Panc1 (cell line): ENCODE measurements at places on chromosomes 7 and 10. TPM values are rescaled to one million over a fixed set of nuclear protein-coding genes. Genes with fewer than 3 reads are reported as not detected.

- no peak for DNase-seq
Observed at GRCh38 chr7:140667476-140667875, 5.3 kb upstream of the ADCK2 start.

DNA sequence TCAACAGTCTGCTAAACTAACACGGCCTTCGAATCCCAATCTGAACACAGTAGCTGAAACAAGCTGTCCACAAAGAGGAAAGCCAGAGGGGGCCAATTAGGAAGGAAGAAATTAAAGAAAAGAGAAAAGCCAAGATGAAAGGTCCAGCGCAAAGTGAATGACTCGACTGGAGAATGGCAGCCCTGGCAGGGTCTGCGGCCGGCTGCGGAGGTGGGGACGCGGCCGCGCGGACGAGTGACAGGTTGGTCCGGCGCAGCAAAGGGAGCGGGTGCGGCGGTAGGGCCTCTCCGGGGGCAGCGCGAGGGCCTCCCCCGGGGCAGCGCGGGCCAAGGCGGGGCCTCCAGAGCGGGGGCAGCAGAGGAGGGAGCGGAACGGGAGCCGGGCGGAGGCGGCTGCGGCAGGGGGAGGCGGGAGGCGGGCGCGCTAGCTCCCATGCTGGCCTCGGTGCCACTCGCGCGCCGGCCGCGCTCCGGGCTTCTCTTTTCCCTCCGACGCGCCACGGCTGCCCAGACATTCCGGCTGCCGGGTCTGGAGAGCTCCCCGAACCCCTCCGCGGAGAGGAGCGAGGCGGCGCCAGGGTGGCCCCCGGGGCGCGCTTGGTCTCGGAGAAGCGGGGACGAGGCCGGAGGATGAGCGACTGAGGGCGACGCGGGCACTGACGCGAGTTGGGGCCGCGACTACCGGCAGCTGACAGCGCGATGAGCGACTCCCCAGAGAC lies at the start of gene VWC2:
VWC2 (plus strand) TSS at position 421 of the 718 bp plus-strand sequence. CDS start 1,798 bp downstream, outside the sequence.
- DNase-seq: no peak

DNA sequence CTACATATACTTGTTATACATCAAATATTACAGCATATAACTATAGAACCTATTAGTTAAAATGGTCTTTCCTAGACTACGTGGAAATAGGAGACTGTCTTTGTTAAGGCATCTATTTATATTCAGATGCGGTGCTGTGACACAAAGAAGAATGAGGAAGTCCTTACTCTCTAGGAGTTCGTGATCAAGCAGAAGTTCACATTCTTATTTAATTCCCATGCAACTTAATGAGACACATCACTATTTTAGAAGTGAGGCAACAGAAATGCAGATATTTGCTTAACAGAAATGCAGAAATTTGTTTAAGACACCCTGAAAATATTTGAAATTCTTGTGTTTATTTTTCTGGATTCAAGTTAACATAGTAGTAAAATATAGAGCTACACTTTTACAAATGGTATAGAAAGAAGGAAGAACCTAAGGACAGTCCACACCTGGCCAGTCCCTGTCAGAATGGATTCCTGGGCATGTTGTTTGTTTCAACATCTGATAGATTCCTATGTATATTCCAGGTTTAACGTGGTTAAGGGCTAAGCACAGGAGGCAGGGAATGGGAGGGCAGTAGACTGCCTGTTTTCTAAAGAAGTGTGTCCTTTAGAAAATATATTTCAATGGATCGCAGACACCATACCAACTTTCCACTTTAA lies 70.6 kb upstream of the NXPH1 start:
- no peak for DNase-seq

- DNase-seq: no peak
Observed at GRCh38 chr10:103765981-103766380, 89.4 kb downstream of the SH3PXD2A start.

- no peak for DNase-seq
Observed at GRCh38 chr7:129778770-129779601, 167.5 kb downstream of the NRF1 start.

- DNase-seq: no peak
Observed at GRCh38 chr10:36412942-36413341, 712.5 kb upstream of the ANKRD30A start.

- DNase-seq: no peak
Observed at GRCh38 chr7:114825423-114825951, 96.4 kb upstream of the MDFIC start.

GRCh38 chr10:133422223-133422806 lies 2.1 kb downstream of the SPRN start:
- DNase-seq: no peak

GRCh38 chr7:92916770-92917224 lies 80.4 kb upstream of the CDK6 start:
- DNase-seq: no peak

DNA sequence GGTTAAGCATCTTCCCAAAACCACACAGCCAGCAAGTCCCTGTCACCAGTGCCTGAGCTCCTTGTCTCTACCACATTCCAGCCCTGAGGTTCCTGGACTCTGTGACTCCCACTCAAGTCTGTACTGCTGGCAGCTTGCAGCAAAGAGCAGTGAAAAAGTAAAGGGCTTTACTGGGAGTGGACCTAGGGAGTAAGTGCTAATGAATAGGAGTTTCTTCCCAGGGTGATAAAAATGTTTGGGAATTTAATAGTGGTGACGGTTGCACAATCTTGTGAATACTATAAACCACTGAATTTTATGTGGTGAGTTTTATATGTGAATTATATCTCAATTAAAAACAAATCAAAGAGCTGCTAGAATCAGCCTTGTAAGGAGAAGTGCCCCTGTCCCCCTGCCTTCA lies 22.6 kb downstream of the HSPA12A start:
- DNase-seq: no peak

DNA sequence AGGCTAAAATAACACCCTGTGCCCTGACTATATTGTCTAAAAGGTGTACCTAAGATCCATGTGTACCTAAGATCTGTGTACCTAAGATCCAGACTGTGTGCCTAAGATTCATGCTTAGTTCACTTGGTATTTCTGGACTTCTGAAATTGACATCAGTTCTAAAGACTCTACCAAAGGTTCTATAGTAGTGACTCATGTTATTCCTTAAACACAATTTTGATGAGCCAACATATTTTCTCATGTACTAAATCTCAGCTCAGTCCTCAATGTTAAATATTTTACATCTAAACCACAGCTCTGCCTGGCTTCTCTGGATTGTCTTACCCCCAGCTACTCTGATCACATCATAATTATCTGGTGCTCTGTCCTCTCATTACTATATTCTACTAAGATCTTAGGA lies 802.3 kb upstream of the SORCS1 start:
- no peak for DNase-seq

- DNase-seq: no peak
Observed at GRCh38 chr10:317271-317769, 182.1 kb downstream of the ZMYND11 start.

DNA sequence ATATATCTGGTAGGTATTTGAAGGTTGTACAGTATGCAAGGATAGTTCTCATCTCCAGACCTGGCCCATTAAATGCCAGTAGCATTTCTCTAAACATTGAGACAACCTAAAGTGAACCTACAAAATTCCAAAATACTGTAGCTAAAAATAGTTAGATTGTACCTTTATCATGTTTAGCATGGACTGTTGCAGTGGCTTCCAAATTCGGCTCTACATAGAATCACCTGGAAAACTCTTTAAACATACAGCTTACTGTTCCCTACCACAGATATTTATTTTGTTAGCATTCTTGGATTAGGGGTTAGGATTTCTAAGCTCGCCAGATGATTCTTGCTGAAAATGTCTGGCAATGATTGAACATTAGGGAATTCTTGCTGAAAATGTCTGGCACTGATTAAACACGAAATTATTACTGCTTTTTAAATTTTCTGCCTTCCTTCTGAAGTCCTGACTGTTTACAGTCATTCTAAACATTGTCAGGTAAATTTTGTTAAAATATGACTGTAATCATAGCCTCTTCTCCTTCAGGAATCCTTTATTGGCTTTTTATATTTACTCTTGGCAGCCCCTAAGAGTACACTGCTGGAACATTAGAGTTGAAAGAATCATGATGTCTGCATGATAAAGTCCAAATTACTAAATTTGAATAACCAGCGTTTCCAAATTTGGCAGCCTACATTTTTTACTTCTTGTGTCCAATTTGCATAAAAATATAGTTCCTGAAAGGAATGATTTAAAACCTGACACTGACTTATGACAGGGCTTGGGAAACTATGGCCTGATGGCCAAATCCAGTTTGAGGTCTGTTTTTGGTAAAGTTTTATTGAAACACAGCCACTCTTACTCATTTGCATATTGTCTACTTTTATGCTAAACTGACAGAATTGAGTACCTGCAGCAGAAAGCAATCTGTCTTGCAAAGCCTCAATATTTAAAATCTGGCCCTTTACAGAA lies 40.3 kb downstream of the SHOC2 start:
- no peak for DNase-seq

- DNase-seq: no peak
Observed at GRCh38 chr10:20616056-20616671, 280.9 kb downstream of the NEBL start.

DNA sequence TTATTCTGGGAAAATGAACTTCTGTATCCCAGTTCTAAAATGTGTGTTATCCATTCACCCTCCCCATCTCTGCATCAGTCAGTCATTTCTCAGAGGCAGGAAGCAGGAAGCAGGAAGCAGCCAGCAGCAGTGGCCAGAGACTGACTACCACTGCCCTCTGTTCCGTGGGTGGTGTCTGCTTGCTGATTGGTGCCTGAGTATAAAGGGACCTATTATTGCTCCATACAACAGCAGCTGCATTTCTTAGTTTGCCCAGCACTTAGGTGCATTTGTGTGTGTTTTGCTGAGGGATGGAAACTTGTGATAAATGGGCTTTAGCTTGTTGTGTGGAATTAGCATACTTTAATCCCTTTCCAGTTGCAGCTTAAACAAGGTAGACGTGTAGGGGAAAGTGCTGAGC lies 582.2 kb downstream of the SORCS1 start:
- DNase-seq: no peak

GRCh38 chr10:3213758-3214515 lies 41.4 kb upstream of the PITRM1 start:
- no peak for DNase-seq

Gene OTUD1
- 2.8 TPM for total RNA-seq

Gene COBL
- total RNA-seq: 0.39 TPM

Gene MSMB
- total RNA-seq: not detected
